NCI-H510A treated with DMSO at 0.1 percent for 48 hours (cell line): ENCODE measurements at places on chromosomes 4 and X.

GRCh38 chr4:116847616-116848015, 237.8 kb downstream of the TRAM1L1 start:
- no peak for DNase-seq

GRCh38 chr4:83150653-83151330, 36.3 kb upstream of the PLAC8 start:
- DNase-seq: no peak

- no peak for DNase-seq
Measured at GRCh38 chr4:112330921-112331320, 33.8 kb downstream of the ALPK1 start.

DNA sequence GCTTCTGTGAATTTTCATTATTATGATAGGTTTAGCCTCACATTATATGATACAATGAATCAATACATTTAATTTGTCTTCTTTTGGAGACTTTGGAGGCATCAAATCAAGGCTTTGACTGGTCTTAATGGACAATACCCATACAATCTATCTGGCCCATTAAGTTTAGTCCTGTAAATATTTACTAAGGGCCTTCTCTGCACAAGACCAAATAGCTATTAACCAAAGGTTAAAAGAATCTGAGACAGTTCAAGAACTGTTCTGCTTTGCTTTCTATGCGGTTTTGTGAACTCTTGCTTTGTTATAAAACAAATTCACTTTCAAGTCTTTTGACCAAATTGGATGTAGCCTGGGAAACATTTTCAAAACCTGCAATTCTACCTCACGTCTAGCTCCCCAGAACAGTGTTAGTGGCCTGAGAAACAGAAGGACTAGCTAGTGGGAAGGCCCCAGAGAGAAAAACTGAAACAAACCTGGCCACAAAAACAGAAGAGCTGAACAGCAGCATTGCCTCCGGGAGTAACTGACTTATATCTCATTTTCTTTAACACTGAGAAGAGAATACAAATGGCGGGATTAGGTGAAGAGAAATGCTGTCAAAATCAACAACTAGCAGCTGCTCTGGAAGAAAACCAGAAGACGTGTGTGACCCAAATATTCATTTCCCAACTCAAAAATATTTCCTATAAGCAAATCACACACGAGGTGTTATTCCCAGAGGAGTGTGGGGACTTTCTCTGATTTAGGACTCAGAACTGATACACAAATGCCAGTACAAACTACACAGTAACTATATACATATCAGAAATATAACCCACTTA, 548 bp downstream of the TLR1 start:
- no peak for DNase-seq

DNA sequence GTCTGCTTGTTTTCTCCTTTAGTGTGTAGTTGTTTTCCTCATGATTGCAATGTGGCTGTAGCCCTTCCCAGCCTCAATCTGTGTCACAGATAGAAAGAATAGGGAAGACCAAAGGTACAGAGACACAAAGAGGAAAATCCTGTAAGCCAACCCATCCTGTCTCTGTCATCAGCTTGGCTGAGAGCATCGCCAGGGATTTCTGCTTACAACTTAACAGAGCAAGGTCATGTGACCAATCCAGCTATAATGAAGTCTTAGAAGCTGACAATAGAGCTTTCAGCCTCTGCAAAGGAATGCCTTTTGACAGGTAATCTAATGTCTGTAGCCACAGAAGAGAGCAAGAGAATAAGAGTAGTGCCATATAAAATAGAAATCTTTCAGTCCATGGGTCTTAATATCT, 1598.0 kb upstream of the AGA start:
- no peak for DNase-seq

GRCh38 chr4:71584585-71584984, 199.3 kb downstream of the GC start:
- DNase-seq: no peak

DNA sequence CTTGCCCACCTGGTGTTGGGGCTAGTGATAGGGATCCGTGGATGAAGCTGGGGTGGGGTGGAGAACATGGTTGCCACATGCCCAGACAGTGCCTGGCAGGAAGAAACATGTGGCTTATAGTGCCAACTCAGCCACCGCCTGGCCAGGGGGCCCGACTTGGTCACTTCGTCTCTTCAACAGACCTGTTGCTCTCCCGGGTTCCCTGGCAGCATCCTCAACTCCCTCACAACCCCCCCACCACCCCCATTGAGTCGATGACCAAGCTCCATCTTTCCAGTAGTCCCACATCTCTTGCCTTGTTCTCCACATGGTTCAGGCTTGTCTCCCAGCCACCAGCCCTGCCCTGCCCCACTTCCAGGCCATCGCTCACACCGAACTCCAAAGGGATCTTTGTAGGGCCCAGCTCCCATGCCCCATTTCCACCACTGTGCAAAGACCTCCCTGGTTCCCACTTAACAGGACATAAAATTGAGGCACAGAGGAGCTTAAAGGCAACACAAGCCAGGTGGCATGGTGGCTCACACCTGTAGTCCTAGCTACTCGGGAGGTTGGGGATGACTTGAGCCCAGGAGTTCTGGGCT, 7.8 kb downstream of the PNCK start:
- DNase-seq: no peak

DNA sequence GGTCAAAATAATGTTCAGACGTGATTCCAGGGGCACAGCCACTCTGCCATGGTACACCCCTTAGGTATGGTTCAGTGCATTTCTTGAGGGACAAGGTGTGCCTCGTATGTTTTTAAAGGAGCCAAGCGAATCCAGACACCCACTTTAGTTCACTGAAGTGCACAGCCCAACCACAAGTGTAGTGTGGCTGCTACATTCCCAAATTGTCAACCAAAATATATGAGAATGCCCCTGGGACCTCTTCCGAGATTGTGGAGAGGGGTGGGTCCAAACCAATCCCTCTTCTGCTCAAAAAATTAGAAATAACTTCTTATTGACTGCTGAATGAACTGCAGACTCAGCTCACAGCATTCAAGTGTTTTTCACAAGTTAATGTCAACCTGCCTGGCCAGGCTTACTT, 7.4 kb upstream of the BRS3 start:
- no peak for DNase-seq

DNA sequence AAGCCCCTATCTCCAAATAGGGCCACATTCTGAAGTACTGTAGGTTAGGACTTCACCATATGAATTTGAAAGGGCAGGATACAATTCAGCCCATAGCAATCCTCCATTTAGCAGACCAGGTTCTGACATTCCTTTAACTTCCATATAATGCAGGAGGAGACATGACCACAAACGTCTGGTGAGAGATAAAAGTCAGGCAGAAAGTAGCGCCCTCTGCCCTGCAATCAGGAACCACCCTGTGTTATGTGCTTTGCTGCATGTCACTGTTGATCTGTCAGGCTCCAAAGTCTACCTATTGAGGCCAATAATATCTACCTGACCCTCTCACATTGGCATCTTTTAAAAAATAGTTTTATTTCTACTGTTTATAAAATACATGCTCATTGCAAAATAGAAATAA, 30.2 kb upstream of the SEPSECS start:
- DNase-seq: no peak

GRCh38 chrX:378443-378842, 8.3 kb downstream of the PPP2R3B start:
- DNase-seq: no peak

- DNase-seq: no peak
Measured at GRCh38 chr4:94701631-94702300, 56.0 kb upstream of the BMPR1B start.

GRCh38 chrX:112822892-112823291, 17.7 kb downstream of the AMOT start:
- DNase-seq: no peak

GRCh38 chrX:84219551-84219950, 31.6 kb upstream of the RPS6KA6 start:
- DNase-seq: no peak

- no peak for DNase-seq
Measured at GRCh38 chr4:179586460-179586859, 2144.2 kb upstream of the AGA start.

GRCh38 chr4:184280591-184281071, 63.0 kb upstream of the ENPP6 start:
- DNase-seq: no peak

DNA sequence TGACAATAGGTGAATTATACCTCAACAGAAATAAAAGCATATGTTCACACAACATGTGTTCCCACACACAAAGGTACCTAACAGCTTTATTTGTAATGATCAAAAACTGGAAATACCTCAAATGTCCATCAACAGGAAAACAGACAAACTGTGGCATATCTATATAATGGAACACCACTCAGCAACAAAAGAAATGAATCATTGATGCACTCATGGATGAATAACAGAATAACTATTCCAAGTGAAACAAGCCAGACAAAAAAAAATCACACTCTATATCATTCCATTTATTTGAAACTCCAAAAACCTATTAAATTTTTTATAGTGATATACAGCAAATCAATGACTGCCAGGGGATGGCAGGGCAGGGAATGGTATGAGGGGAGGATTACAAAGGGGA, 148.1 kb downstream of the PLS3 start:
- no peak for DNase-seq

DNA sequence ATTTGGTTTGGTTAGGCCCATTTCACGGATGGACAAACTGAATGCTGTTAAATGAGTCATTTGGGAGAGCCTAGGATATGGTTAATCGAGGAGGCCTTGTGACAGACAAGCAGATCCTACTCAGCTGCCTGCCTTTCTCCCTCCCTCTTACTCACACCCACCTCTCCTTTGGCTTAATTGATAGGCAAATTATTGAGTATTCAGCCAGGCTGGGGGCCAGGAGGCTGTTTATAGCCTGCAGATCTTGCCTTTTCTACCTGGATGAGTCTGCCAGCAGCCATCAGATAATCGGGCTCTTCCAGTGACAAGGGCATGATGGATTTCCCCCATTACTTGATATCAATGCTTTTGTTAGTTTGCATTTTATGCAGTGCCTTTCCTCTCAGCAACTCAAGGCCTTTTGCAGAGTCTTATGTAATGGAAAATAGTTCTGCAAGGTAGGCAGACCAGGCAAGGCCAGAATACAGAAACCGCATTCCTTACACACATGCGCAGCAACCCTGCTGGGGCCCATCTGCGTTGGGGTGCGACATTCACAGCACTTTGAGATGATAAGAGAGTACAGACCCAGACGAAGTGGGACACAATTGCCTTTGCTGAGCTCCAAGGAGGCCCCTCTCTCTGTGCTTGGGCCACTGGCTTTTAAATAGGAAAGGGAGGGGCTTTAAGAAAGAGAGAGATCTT, 96.2 kb upstream of the ATP6AP2 start:
- DNase-seq: no peak

DNA sequence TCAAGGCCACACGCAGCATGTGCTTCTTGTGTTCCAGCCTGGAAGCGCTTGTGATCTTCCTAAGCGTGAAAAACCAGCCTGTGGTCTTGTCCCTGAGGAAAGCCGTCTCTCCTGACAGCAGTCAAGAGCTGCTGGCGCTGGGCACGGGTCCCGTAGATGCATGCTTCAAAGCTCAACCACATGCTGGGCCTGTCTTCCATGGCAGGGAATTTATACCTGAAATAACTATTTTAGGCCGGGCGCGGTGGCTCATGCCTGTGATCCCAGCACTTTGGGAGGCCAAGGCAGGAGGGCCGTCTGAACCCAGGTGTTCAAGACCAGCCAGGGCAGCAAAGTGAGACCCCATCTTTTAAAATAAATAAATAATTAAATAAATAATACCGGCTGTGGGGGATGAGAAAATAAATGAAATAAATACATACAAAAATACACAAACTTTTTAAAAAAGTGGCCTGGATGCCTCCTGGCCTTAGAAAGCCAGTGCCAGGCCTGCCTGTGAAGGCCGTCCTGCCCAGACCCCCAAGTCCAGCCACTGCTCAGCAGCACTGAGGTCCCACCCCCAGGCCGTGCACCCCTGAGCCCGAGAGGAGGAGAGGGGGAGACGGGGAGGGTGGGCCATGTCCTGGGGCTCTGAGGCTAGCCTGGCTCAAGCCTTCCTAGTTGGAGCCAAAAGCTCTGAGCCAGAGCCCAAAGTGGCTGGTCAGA, 10.4 kb downstream of the LRPAP1 start:
- no peak for DNase-seq

DNA sequence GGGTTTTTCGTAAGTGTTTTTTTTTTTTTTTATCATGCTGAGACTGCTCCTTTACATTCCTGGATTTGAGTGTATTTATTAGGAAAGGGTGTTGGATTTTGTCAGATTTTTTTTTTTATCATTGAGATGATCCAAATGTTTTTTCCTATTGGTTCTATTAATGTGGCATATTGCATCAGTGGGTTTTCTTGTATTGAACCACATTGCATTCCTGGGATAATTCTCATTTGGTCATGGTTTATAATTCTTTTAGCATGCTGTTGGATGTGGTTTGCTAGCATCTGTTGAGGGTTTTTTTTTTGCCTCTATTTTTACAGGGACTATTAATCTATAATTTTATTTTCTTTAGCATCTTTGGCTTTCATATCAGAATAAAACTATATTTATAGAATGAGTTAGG, 28.8 kb downstream of the COL4A5 start:
- DNase-seq: no peak

- DNase-seq: no peak
Measured at GRCh38 chr4:20616848-20617247, 83.4 kb upstream of the PACRGL start.

DNA sequence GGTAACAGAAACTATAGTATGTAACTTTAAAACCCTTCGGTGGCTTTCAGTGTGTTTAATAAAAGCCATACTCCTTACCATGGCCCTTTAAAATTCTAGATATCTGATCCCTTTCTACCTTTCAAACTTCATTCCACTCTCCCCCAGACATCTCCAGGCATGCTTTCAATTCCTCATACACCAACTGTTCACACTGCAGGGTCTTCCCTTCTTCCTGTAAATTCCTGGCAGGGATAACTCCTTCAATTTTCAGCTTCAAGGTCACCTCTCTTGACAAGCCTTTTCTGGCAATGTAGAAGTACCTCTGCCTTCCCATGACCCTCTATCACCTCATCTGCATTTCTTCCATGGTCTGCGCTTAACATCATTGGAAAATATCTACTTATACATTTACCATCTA, 60.8 kb downstream of the WDFY3 start:
- no peak for DNase-seq

DNA sequence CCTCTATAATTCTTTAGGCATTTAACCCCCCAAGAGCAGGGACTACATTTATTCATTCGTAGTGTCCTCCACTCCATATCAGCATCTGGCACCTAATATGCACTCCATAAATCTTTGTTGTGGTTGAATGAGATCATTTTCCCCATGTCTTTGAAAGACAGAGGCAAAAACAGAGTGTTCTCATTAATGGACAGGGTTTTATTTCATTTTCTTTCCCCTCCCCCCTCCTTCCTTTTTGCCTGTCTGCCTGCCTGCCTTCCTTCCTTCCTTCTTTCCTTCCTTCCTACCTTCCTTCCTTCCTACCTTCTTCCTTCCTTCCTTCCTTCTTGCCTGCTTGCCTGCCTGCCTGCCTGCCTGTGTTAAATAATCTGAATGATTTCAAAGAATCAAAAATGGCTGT, 83.2 kb downstream of the SHROOM3 start:
- DNase-seq: no peak

GRCh38 chr4:85498068-85498733, 23.3 kb downstream of the ARHGAP24 start:
- DNase-seq: no peak

DNA sequence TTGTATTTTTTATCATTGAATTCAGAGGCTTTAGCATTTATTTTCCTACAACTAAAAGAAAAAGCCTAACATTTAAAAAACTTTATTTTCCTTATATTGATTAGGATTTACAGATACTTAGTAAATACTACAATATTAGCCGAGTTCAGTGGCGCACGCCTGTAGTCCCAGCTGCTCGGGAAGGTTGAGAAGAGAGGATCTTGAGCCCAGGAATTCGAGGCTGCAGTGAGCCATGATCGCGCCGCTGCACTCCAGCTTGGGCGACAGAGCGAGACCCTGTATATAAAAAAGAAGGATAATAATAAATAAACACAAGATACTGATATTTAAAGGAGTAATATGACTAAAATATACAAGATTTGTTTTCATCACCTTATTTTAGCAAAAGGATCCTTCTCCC, 681 bp upstream of the UPF3B start:
- peak; percentile 34 for DNase-seq
